Stimulated activated CD4-positive, alpha-beta T cell treated with anti-CD3 and anti-CD28 coated beads, Interleukin-15, amount 100 ng/mL, for 48 hours (primary cell): ENCODE measurements at places on chromosomes 11 and 22.

GRCh38 chr22:38843657-38844314, at the start of gene NPTXR:
Gene NPTXR (minus strand): TSS chr22:38844028.
- DNase-seq, result no peak

DNA sequence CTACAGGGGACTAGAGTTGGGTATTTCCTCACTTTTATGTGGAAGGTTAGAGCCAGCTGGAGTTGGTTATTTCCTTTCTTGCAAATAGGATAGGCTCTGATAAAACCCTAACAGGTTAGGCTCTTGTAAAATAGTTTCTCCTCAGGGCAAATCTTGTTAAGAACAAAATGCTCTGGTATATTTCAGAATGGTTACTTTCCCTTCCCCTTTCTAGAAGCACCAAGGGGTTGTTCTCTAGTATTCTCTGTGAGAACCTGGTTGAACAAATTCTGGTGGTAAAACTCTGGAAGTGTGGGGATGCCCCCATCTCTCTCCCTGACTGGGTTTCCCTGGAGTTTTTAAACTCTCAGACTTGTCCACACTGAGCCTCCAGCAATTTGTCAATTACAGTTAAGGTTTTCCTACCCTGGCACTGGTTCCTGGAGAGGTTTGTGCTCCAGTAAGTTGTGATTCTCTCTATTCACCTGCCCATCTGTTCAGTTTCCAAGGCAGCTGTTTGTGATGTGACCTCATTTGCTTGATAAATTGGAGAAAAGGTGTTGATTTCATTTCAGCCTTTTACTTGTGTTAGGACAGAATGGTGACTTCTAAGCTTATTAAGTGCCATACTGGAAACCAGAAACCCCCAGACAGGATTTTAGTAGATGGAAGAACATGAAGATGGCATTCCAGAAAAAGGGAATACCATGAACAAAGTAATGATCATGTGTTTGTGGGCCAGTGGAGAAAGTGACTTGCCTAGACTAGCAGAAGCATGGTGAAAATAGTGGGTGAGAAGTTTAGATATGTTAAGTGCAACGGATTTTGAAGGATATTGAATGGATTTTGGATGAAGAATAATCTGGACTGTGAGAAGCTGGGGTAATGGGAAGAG, 64.6 kb downstream of the EXT2 start:
- DNase-seq, result no peak

GRCh38 chr11:95688501-95689222, 100.9 kb downstream of the FAM76B start:
- no peak for DNase-seq

- DNase-seq, result no peak
Measured at GRCh38 chr11:64063777-64064176, 28.0 kb downstream of the FLRT1 start.

- no peak for DNase-seq
Measured at GRCh38 chr11:73053964-73054363, 88.2 kb downstream of the FCHSD2 start.

DNA sequence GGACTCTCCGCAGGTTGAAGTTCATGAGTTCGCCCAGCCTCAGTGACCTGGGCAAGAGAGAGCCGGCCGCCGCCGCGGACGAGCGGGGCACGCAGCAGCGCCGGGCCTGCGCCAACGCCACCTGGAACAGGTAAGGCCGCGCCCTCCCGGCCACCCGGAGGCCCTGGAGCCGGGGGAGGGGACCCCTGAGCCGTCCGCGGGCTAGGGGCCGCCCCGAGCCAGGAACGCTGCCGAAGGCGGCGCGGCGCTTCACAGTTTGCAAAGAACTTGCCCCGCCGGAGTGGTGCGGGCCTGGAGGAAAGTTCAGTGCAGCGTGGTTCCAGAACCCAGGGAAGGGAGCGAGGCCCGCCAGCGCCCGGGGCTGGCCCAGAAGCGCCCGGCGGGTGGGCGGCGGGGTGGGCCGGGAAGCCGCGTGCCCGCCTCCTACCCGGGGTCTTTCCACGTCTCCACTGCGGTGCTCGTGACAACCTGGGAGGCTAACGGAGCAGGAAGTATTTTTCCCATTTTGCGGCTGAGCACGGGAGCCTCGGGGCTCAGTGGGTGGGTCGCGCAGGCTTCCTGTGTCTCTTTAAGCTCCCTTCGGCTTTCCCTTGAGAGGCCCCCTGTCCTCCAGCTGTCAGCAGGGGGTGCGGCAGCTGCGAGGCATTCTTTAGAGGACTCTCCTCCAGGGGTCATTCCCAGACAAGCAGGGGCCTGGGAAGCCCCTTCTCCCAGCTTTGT, 635 bp downstream of the PRR5 start:
- no peak for DNase-seq

DNA sequence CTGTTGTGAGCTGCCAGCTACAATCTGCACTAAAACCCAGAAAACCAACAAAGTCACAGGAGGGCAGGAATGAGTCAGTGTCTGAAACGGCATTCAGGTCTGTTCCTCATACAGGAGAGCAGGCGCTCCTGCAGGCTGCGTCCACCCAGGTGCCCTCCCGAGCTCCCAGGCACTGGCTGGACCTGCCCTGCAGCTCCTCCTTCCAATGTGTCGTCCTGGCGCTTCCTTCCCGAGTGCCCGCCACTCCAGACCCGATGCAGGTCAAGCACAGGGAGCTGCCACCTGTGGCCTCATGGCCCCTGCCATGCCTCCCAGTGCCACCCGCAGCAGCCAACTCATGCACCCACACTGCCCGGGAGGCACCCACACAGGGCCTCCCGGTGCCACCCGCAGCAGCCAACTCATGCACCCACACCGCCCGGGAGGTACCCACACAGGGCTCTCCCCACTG, 12.0 kb downstream of the BRD1 start:
- no peak for DNase-seq
